Stimulated activated CD4-positive, alpha-beta T cell treated with anti-CD3 and anti-CD28 coated beads, Interleukin-1b, Interleukin-23, amount 100 ng/mL, for 24 hours (primary cell): ENCODE measurements at places on chromosomes 2 and 18.
A peak's percentile ranks its signal among the peaks of the same experiment; 100 is the strongest.

DNA sequence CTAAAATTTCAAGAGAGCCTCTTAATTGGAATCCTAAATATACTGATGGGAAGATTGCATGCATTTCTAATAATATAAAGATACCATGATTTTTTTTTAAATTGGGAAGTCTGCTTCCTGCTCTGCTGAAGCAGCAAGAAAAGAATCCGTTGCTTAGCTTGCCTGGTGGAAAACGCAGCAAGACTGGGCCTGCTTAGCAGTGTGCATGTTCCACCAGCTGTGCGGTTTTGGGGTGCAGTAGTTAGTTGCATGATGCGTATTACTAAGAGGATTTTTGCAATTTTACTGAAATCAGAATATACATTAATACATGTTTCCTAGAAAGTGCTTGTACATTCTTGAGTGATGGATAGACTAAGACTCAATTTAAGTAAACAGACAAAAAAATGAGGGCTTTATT, 319.9 kb downstream of the CMPK2 start:
- no peak for DNase-seq

- no peak for DNase-seq
These were observed 264.6 kb upstream of the TRIB2 start for GRCh38 chr2:12452185-12452584.

GRCh38 chr2:206996556-206997065, 57.3 kb downstream of the CPO start:
- DNase-seq = no peak

- no peak for DNase-seq
These were observed 43.0 kb downstream of the CAPN13 start for GRCh38 chr2:30764021-30764800.

DNA sequence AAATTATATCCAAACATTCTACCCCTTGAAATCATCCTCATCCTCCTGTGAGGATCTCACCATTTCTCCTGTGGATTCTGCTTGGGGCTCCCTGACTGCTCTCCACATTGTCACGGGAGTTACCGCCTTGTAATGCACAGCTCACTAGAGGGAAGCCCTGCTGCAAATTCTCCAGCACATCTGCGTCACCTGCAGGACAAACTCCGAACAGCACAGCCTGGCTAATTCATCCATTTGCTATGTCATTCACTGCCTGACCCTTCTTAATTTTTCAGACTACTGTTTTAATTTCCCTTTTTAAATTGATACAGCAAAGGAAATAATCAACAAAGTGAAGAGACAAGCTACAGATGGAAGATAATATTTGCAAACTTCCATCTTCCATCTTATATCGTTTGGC, 627.4 kb downstream of the FBXO15 start:
- no peak for DNase-seq

- DNase-seq = no peak
These were observed 103.5 kb downstream of the SMIM21 start for GRCh38 chr18:75323821-75324585.

- DNase-seq = no peak
These were observed 668.0 kb downstream of the MBD2 start for GRCh38 chr18:53556450-53556849.

GRCh38 chr2:11122380-11122779, 32.9 kb upstream of the SLC66A3 start:
- DNase-seq = no peak

GRCh38 chr18:26327062-26327461, 100.8 kb downstream of the TAF4B start:
- no peak for DNase-seq

GRCh38 chr2:196260546-196260945, 89.2 kb upstream of the STK17B start:
- no peak for DNase-seq

DNA sequence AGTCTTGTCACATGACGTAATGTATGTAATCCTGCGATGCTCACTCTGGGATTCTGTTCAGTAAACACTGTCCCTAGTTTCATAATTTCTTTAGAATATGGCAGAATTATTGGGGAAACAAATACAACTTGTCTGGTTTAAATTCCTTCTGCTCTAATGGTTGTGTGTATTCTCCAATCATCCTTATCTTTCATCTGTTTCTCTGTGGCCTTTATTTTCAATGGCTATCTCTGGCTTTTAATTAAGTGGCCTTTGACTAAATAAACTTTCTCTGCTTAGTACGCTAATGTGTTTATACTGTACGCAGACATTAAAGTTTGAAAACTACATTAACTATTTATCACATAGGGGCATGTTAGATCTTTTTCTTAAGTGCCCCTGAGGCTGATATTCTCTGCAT, 40.9 kb downstream of the CDH7 start:
- no peak for DNase-seq

GRCh38 chr2:96116424-96116878, at the start of gene ADRA2B:
ADRA2B (minus strand) TSS chr2:96116571; CDS start chr2:96116149, 422 bp downstream.
- peak; percentile 38 for DNase-seq
